Mesenchymal stem cell (in vitro differentiated cells and primary cell): ENCODE measurements at places on chromosomes 5 and 9.
A peak's percentile ranks its signal among the peaks of the same experiment; 100 is the strongest.

DNA sequence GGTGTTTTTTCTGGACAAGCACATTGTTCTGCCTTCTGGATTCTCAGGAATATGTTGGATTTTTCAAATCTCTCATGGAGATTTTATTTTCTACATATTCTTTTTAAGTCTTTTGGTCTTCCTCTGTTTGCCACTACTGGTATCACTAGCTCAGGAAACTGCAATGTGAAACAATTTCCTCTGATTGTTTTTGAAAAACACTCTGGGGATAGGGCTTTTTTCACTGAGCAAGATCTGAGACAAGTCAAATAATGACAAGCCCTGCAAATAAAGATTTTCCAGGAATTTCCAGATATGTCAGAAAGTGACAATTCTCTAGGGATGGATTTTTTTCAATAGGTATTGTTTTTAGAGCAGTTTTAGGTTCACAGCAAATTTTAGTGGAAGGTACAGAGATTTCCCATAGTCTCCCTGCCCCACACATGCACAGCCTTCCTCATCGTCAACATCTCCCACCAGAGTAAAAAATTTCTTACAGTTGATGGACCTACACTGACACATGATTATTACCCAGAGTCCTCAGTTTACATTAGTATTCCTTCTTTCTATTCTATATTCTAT lies 86.9 kb upstream of the TMEM161B start:
- DNase-seq, result no peak

DNA sequence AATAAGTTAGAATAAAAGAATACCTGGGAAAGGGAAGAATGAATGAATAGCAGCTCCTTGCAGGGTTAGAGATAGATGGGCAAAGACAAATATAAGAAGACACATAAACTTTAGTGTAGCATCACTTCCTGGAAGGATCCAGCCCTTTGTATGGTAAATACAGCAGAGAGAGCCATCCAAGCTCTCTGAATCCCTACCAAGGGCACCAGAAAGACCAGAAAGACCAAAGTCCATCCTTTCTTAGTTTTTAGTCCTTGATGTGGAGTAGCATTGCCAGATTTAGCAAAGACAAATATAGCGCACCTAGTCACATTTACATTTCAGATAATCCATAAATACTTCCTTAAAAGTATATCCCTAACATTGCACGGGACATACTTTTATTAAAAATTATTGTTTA lies 56.1 kb upstream of the C9orf72 start:
- DNase-seq, result no peak

DNA sequence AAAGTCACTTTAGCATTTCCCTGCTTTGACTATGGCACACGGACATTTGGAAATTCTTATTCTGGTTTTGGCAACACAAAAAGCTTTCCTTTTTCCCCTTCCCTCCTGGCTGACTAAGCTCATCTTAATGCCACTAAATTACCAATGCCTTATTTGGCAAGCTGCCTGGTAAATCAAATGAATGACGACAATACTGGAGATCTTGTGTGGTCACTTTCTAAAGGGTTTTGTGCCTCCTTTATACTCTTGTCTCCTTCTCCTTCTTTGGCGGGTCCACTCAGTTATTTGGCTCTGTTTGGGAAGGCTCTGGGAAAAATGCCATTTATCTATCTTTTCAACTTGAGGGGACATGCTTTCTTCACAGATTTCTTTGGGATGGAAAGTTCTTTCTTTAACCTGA lies 34.9 kb downstream of the SH3GL2 start:
- DNase-seq, result peak; percentile 69

DNA sequence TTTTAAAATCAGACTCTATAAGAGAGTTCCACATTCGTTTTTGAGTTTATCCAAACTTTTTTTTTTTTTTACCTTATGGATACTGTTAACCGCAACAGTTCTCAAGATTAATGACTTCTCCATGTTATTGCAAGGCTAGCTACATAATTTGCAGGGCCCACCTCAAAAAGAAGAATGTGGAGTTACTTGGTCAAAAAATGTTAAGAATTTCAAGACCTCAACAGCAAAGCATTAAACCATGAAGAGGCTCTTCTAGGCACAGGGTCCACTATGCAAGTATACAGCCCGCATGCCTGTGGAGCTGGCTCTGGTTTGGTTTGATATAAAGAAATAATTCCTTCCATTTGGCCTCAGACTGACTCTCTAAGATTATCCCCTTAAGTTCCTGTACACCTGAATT lies 133.3 kb upstream of the TLX3 start:
- DNase-seq, result no peak

DNA sequence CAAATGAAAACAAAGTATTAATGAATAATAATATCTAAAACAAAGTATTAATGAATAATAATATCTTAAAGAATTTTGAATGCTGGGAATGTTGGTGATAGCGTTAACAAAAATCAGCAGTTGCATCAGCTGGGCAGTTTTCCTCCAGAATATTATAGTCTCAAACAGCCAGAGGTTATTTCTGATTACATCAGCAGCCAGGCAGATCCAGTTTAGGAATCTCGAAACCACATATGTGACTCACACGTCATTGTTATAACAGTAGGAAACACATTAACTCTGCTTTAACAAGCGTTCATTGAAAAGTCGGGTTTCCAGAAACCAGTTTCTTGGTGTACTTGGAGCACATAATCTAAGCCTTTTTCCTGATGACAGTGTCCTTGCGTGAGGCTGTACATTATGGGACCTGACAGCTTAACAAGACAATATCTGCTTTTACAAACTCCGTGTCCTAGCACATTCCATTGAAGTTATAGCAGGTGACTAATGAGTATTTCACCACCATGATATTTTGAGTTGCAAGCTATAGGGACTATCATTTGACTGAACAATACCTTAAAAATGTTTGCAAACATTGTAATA lies 559.5 kb upstream of the KLF4 start:
- peak; percentile 96 for DNase-seq

GRCh38 chr5:151480384-151481293 lies 33.2 kb downstream of the SLC36A1 start:
- peak; percentile 62 for DNase-seq

GRCh38 chr5:14351086-14351661 lies 208.0 kb downstream of the TRIO start:
- DNase-seq, result no peak

DNA sequence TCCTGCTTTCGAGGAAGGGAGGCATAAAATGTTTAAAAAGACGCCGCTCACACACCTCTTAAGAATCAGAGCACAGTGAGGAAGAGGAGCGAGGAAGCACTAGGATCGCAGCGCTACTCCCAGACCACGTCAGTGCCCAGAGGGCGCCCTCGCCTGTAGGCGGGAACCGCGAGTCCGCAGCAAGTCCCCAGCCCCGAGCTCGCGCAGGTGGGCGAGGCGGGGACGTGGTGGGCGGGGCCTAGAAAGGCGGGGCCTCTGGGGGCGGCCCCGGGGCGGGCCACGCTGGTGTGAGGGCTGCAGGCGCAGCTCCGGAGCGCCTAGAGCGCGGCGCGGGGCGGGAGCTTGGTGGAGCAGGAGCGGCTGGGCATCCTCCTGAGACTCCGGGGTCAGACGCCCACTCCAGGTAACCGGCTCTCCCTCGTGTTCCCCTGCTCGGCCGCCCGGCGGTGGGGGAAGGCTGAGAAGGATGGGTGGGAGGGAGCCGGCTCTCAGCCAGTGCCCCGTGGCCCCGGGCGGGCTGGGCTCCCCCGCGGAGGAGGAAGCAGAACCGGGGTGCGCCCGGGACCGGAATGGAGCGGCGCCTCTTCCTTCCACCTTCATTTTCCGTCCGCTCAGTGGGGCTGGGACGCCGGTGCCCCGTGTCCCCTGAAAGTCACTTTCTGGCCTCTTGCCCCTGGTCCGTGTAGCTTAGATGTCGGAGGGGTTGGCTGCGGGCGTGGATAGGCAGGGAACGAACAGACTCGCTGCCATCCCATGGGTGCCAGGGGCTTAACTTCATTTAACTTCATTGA lies at the start of gene GCNT1:
Gene GCNT1 (plus strand): TSS at position 280 of the 791 bp plus-strand sequence. CDS start 43,200 bp downstream, outside the sequence.
- DNase-seq, result peak; percentile 54

DNA sequence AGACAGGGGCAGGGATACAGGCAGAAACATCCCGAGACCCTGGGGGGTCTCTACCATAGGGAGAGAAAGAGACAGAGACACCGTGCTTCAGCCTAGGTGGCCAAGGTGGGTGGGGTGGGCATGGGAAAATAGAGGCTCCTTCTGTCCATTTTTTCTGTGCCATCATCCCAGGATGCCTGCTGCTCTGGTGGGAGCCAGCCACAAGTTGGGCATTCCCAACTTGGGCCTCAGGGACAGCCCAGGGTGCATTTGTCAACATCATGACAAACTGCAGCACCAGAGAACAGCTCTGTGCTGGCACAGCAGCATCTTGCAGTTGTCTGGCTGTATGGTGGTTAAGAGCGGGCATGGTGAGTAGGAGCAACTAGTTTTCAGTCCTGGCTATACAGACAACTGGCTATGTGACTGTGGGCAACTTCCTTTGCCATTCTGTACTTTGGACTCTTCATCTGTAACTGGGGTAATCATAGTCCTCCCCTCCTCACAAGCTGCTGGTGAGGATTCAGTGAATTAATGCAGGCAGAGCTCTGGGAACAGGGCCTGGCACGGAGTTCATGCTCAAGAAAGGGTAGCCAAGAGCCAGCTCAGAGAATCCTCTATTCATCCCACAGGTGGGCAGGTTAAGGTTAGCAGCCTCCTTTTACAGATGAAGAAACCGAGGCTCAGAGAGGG lies 100.4 kb downstream of the RGS3 start:
- no peak for DNase-seq

- no peak for DNase-seq
Observed at GRCh38 chr5:54360925-54361662, 50.7 kb upstream of the ARL15 start.

GRCh38 chr5:61050292-61050691 lies 105.3 kb downstream of the NDUFAF2 start:
- no peak for DNase-seq
